Right hindlimb (tissue), 1 donor: ENCODE measurements at places on chromosomes 1 and 21.

DNA sequence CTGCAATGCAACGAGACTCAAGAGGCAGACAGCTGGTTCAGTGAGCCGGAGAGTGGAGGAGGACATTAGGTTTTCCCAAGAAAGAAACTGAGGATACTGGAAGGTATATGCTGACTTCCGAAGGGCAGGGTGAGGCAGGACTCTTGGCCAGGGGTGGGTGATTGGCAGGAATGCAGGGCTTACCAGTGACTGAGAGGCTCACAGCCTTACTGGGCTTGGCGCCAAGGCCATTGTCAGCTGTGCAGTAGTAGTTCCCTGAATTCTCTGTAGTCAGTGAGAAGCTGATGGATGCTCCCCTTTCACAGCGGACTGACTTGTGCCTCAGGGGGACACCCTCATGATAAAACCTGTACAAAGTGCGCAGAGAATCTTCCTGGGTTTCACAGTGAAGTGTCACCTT lies 9.6 kb downstream of the FCRL5 start:
- no peak for DNase-seq

GRCh38 chr1:212565079-212565478 lies 43.5 kb upstream of the ATF3 start:
- no peak for DNase-seq

DNA sequence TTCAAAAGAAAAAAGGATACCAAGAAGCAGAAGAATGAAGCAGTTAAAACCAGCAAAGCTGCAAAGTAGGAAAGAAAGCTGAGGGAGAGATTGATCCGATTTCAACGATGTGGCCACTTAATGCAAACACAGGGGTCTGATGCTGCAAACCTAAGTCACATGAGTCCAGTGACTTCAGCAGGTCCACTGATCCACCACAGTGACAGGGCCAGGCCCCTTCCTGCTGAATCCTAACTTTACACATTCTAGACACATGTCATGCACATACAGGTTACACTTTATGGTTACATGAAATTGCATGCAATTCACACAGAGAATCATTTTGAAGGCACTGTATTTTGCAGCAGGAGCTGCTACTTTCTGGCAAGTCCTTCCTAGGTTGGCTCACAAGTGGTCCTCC lies 59.0 kb upstream of the LBR start:
- DNase-seq = no peak

DNA sequence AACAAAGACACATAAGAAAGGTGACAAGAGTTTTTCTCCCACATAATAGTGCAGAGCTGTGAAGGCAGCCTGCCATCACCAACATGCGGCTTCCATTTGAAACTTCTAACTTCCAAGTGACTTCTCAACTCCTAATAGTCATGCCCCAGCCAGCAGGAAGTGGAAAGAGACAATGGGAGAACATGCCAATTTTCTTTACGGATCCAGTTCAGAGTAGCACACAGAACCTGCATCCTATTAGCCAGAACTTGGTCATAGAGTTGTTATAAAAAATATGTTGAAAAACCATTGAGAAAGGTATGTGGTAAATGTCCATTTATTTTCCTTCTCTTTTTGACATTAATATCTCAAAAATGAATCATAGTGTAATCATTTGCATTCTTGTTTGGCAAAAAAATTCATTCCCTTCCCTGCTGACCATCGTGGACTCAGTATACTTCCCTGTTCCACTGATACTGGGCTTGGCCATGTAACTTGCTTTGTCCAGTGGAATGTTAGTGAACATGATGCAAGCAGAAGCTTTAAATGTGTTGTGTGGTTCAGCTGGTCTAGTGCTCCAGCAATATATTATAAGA lies 197.4 kb downstream of the SEC16B start:
- DNase-seq = no peak

- DNase-seq = no peak
These were observed 28.6 kb downstream of the PTPRU start for GRCh38 chr1:29264773-29265389.

DNA sequence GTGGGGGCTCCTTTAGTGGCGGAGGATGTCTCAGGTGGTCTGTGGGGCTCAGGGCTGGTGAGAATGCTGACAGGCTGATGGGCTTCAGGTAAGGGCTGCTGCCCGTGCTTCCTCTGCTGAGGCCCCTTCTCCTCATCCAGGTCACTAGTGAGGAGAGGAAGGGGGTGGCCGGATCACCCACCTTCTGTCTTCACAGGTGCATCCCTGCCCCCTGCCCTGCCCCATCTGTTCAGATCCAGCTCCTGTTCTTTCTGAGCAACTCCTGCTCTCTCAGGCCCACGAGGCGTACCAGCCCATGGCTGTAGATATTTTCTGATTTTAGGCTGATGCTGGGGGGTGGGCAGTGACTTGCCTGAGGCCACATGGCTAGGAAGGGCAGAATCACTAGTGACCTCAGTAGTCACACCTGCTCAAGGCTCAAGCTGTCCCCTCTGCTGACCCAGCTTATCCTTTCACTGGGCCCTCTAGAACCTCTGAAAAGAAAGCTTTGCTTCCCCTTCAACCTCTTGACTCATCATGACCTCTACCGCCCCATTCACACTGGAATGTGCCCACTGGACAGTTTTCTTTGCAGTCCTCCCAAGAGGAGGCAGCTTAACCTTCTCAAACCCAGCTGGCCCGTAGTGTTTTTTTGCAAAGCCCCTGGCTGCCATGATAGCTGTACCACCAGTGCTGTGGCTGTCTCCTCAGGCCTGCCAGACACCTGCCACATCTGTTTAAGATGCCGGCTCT lies 14.8 kb downstream of the DCST2 start:
- DNase-seq = no peak

- no peak for DNase-seq
These were observed 75.8 kb downstream of the ST3GAL3 start for GRCh38 chr1:43783096-43783670.

- no peak for DNase-seq
These were observed 17.5 kb downstream of the TRPM2 start for GRCh38 chr21:44370786-44371410.

DNA sequence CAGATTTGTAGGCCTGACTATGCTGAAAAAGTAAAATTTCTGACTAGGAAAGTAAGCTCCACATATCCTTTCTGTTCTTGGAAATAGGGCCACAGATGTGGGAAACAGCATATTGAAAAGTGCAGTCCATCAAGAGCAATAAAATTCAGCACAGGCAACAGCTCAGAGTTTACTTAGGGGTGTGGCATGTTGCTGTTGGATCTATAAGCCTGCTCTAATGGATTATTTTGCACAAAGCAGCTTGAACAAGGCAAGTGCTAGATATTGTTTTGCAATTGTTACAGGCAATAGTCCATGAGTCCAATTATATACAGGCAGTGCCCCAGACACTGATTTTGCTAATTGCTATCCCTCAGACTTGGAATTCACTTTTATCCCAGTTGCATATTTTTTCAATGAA lies 289.8 kb upstream of the SNX7 start:
- DNase-seq = no peak

- no peak for DNase-seq
These were observed 82.2 kb downstream of the MDM4 start for GRCh38 chr1:204598319-204598969.

- DNase-seq = no peak
These were observed 200.9 kb downstream of the PLPP3 start for GRCh38 chr1:56378341-56379070.

GRCh38 chr1:114154963-114155322 lies 1.3 kb upstream of the SYT6 start:
- peak; percentile 53 for DNase-seq

DNA sequence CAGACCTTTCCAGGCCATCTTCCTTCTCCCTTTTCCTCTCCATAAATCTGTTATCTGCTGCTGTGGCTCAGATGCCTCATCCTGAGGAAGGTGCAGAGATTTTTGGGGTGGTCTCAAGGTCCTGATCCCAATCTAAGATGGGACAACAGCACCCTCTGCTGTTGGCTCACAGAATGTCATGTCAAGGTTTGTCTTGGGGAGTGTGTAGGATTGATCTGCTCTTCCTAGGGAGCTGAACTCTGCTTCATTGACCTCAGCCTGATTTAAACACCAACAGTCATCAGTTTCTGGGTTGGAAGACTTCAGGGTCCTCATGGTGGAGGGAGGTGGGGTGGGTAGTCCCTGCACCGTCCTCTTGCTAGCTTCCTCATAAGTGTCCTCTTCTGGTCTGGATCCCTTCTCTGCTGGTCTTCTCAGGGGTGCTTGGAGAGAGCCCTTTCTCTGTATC lies 62.8 kb upstream of the LAX1 start:
- DNase-seq = peak; percentile 69

- no peak for DNase-seq
These were observed 14.2 kb upstream of the VN1R5 start for GRCh38 chr1:247241691-247242090.

GRCh38 chr1:109116286-109116685 lies 2.4 kb downstream of the ELAPOR1 start:
- no peak for DNase-seq

GRCh38 chr1:100881687-100882086 lies 13.0 kb downstream of the EXTL2 start:
- DNase-seq = no peak

GRCh38 chr1:154595621-154596020 lies 12.4 kb downstream of the ADAR start:
- DNase-seq = no peak

- no peak for DNase-seq
These were observed 53.6 kb upstream of the DIRAS3 start for GRCh38 chr1:68103884-68104554.

GRCh38 chr1:185017966-185018365 lies 27.4 kb upstream of the RNF2 start:
- DNase-seq = no peak

DNA sequence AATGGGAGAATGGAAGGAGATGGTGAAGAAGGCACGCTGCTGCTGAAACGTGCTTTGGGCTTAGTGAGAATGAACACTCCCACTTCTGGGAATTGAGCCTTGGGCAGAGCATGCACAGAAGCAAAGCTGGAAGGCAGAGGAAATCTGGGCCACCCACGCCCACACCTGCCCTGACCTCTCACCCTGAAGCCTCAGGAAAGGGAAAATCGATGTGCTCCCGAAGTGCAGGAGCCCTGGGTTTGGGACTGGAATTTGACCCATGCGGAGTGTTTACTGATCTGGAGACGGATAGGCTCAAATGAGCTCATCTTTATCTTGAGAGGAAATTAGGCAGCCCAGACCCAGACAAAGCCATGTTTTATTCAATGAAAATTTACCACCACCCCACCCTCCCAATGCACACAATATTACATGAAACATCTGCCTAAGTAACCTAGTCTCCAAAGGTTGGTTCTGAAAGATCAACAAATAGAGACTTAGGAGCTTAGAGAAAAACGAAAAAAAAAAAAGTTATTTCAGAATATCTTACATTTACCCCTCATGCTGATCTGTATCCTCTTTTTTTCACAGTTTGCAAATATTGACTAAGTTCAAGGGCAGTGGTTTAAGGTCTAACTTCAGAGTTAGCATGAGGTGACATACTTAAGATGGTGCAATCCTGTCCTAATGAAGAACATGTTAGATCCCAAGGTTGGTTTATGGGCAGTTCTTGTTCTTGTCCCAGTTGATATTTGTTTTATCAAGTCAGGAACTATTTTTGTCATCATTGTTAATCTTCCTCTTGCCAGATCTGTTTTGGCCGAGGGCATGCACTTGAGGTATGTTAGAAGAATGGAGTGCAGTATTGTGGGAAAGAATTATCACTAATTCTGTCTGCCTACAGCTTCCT lies 63.0 kb downstream of the PROX1 start:
- DNase-seq = no peak

DNA sequence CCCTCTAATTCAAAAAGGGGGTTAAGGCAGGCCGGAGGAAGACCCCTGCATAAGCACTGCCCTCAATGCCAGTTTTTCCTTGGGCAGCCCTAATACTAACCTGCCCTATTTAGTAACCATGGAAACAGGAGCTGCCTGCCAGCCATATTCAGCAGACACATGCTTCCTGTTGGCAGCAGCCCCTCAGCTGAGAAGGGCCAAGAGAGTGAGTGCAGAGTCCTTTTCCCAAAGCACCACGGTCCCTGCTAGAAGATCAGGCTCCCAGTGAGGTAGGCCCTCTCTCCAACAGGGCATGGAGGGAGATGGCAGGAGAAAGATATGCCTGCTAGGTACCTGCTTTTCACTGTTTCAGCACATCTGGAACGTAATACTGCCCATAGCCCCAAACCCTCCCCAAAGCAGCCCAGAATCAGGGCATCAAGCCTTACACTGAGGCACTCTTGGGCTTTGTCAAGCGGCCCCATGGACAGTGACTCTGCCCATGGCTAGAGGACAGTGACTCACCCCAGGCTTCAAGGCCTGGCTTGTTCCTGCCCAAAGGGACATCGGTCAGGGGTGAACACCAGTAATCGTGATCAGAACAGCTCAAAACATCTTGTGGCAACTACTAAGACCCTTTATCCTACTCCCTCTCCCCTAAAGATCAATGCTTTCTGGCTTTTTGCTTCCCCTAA lies 64.5 kb downstream of the BCAR3 start:
- peak; percentile 75 for DNase-seq

DNA sequence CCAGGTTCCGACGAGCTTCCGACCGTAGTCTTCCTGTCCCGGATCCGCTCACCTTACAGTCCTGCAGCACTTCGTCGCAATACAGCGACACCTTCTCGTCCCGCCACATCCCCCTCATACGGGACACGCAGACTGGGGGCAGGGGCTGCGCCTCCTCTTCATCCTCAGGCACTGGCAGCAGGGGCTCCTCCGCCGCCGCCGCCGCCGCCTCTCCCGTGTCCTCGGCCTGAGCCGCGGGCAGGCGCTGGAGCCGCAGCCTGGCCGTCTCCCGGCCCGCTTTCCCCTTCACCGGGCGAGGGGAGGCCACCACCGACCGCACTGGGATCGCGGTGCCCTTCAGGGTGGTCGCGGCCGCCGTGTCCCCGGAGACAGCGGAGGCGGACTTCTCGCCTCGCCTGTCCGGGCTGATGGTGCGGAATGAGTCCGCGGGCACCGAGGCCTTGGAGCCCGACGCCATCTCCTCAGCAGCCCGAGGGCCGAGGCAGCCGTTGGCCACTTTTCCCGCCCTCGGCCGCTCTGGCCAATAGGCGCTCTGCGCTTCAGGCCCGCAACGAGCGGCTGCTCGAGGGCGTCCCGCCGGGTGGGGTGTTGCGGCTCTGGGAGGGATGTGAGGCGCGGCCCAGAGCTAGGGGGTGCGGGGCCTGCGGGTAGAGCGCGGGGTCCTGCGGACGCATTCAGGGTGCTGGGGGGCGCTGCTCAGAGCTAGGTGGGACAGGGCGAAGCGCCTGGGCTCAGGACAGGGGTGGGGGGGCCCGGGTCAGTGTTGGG lies at the start of gene SHCBP1L:
Gene SHCBP1L, minus strand, starts transcription at position 490 of the 768 bp plus-strand sequence. Its CDS starts 33 bp downstream, at position 457.
- peak; percentile 44 for DNase-seq

GRCh38 chr21:33663241-33663640 lies 20.9 kb downstream of the ITSN1 start:
- no peak for DNase-seq
